ENCODE measurements at places on chromosomes 7 and 10.
A peak's percentile ranks its signal among the peaks of the same experiment; 100 is the strongest.

- peak; percentile 70 for DNase-seq
These were observed 58.3 kb downstream of the VCL start for GRCh38 chr10:74056050-74056818.

DNA sequence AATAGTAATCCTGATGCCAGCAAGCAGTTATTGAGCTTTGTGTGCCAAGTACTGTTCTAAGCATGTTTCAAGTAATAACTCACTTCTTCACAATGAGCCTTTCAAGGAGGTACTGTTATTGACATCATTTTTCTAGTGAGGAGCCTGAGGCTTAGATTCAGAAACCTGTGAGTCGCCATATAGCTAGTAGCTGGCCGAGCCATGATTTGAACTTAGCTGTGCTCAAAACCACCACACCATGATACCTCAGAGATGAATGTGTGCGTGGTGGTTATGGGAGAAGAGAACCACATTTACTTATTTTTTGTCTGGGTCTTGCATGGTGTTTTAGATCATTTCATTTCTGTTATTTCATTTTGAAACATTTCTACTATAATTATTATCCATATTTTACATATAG lies 578.9 kb downstream of the AUTS2 start:
- no peak for DNase-seq

GRCh38 chr7:6020371-6021286 lies 10.5 kb upstream of the ANKRD61 start:
- no peak for DNase-seq

DNA sequence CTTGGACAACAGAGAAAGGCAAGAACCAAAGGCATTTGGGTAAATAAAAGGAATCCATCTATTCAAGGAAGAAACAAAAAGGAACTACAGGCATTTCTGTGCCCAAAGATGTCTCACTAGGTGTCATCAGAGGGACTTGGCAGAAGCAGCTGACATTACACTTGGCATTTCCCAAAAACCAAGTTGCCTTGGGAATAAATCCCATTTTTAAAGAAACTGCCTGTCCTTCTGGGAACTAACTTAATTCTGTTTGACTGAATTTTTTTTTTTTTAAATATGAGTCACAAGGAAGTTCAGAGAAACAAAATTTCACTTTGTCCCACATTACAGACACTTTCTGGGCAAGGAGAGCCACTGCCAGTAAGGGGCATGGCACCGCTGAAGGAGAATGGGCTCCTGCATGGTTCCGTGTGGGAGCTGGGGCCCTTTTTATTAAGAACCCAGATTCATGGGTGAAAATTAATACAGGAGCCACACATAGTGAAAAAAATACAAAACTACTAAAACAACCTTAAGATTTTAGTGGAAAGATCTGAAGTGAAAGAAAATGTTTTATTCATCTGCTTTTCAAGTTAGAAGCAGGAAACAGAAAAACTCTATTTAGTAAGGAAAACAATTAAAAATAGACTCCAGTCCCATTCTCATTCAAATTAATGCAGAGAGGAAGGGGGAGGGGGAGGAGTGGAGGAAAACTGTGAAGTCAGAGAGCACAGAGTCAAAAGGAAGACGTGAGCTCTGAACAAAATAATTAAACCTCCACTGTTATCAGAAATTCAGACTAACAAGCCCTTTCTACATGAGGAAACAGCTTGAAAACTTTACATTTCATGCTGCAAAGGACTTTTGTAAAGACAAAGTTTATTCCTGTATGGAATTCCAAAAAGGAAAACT lies 118.4 kb upstream of the PDLIM1 start:
- DNase-seq, result no peak

GRCh38 chr7:136585954-136586670 lies 282.3 kb upstream of the CHRM2 start:
- no peak for DNase-seq

GRCh38 chr10:126392469-126392868 lies 4.2 kb upstream of the ADAM12 start:
- DNase-seq, result no peak

DNA sequence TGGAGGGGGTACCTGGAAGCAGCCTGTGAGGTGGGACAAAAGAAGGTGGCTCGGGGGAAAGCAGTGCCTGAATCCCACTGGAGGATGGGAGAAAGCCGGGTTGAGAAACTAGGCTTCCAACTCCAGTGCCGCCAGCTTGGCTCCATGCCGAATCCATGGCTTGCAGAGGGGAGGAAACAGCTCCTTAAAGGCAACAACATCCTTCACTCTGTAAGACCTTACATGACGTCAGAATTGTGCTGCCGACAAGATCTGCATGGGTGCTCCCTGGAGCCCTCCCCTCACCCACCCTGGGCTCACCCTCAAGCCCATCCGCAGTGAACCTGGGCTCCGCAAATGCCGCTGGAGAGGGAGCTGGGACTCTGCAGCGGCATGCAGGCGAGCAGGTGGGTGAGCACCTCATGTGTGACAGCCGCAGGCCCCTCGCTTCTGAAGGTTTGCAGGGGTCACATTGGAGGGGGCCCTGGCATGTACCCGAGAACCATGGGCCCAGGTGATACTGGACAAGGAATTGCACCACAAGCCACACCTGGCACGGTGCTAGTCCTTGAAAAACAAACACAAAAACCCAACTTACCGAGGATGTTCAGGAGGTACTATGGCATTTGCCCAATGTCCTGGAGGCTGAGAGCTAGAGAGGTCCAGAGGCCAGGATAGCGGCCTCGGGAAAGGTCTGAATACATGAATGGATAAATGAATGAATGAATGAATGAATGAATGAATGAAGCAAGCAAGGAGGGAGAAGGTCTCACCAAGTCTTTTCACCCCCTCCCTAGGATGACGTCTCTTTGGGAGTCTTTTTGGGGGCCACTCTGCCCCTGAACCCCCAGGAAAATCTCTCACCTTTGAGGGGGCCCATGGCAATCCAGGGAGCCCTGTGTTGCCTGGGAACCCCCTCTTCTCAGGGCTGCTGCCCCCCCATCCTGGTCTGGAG lies 238.6 kb upstream of the SHH start:
- DNase-seq, result no peak

DNA sequence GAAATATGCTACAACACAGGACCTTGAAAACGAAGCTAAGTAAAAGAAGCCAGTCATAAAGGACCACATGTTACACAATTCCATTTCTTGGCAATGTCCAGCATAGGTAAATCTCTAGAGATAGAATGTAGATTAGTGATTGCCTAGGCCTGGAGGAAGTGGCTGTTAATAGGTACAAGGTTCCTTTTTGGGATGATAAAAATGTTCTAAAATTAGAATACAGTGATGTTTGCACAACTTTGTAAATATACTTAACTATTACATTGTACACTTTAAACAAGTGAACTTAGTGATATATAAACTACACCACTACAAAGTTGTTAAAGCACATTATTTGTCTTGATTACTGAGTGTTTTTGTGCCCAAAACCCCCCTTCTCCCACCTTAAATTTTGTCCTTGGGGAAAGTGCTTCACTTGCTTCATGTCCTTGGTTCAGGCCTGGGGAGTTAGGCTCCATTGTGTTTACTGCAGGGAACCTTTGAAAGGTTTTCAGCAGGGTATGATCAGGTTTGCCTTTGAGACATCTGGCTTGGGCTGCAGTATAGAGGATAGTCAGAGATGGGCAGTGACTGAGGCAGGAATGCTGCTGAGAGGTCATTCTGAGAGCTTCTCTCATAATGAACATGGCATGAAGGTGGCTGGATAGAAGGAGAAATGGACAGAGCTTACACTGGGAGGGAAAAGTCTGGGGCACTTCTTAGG lies 1052.6 kb downstream of the REEP3 start:
- DNase-seq, result no peak

- DNase-seq, result peak; percentile 4
These were observed 57.6 kb downstream of the RBM33 start for GRCh38 chr7:155701972-155702544.

- DNase-seq, result no peak
These were observed 12.5 kb upstream of the CDK13 start for GRCh38 chr7:39937366-39938153.

DNA sequence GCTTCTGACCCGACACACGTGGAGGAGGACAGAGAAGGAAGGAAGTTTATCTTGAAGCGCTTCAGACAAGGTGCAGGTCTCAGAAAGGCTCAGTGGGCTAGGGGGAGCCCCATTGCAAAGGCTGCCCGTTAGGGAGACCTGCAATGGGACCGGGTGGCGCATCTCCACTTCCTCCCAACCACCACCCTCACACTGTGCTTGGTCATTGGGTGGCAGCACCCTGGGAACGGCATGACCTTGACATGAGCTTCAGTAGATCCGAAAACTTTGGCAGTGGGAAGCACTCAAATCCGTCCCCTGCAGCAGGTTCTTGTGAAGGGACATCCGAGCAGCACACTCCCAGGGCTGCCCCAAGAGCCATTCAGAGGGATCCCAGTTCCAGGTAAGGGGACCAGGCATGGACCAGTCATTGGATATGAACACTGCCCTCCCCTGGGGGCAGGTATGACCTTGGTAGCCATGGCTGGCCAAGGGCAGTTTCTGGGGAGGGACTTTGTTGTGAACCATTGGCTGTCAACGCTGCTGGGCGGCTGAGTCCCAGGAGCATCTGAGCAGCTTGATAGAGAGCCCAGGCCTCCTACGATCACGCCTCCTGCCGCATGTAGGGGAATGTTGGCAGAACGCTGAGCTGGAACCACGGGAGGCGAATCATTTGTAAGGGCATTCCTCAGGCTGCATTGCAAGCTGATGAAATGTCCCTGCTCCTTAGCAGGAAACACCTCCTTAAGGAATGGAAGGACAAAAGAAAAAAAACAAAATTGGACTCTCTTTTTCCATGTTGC lies 31.7 kb downstream of the GALNTL5 start:
- no peak for DNase-seq

DNA sequence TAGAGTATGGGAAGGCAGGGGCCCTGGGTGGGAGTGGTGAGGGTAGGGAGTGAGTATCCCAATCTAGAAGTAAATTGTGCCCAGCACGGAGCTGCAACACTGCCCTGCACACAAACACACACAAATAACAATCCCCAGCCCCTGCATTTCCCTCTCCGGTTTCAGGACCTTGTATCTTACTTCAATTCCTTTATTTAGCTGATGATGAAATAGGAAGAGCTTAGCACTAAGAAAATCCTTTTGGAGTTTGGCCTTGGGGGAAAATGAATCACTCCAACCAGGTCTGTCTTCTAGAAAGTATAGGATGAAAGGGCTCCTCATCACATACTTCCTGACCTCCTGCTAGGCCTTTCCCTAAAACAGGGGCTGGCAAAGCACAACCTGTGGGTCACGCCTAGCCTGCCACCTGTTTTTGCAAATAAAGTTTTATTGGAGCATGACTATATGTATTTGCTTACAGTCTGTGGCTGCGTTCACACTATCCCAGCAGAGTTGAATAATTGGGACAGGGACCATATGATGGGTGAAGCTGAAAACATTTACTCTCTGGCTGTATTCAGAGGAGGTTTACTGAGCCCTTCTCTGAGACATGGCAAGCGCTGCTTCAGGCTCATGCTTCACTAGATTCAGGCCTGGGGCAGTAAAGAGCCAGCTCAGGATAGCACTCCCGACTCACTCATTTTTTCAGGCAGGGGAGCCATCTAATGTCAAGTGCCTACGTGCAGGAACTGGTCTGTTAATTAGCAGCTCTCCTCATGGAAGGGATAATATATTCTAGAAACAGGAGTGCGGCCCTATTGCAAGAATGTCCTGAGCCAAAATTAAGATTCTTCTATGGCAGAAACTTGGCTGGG lies 111.0 kb downstream of the EGFR start:
- peak; percentile 75 for DNase-seq

GRCh38 chr7:84095971-84096370 lies 98.6 kb downstream of the SEMA3A start:
- no peak for DNase-seq

GRCh38 chr10:97522071-97522470 lies 23.3 kb downstream of the UBTD1 start:
- no peak for DNase-seq

GRCh38 chr7:21923658-21924057 lies 22.0 kb downstream of the CDCA7L start:
- DNase-seq, result no peak

GRCh38 chr7:157676001-157676400 lies 339.2 kb downstream of the DNAJB6 start:
- no peak for DNase-seq

DNA sequence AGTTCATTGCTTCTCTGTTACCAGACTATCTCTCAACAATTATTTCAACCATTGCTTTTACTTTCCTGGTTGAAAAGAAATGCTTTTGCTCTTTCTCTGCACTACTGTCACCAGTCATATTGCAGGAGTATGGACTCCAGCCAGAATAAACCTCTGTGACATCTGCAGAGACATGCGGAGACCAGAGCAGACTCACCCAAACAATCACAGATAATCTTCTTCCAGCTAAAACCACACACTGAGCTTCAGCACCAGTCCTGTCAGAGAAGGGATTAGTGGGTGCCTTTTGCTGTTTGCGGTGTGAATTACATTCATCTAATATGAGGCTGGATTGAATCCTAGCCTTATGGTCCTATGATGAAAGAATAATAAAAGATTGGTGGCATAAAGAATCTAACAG lies 258.6 kb downstream of the CNTNAP2 start:
- DNase-seq, result no peak

- peak; percentile 45 for DNase-seq
These were observed 166.3 kb downstream of the LCOR start for GRCh38 chr10:96998329-96998888.

DNA sequence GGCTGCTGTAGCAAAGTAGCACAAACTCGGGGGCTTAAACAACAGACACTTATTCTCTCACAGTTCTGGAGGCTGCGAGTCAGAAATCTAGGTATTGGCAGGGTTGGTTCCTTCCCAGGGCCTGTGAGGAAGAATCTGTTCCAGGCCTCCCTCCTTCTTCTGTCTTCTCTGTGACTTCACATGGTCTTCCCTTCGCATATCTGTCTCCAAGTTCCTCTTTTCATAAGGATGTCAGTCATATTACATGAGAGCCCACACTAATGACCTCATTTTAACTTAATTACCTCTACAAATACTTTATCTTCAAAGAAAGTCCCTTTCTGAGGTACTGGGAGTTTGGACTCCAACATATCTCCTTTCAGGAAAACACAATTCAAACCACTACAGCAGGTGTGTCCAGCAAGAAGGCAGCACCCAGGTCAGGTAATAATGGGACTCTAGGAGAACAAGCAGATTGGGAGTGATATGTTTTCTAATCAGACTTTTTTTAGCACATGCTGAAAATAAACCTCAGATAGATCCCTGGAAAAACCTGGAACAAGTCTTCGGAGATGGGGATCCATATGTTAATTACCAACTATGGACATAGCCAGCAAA lies 11.7 kb downstream of the CREB5 start:
- no peak for DNase-seq

DNA sequence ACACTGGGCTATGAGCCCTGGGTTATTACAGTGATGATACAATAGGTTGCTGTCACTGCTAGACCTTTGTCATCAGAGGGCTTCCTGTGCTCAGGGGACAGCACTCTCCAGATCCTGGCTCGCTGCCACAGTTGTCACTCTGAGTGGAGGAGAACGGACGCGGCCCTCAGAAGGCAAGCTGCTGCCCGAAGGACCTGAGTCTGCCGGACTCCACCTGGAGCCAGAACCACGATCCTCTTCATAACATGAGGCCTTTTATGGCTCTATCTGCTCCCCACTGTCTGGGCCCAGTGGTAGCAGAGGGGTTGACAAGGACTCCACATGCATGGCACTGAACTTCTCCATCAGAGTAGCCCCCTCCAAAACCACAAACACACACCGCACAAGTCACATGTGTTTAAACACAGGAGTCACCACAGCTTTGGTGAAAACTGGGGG lies 94.7 kb upstream of the EFCAB10 start:
- DNase-seq, result no peak

Data from HFFc6 (cell line).